ENCODE measurements at places on chromosomes 16 and 17. TPM values are rescaled to one million over a fixed set of nuclear protein-coding genes. Genes with fewer than 3 reads are reported as not detected.

CD300H gene
- polyA plus RNA-seq, result not detected

C17orf50 gene
- 0.68 TPM for polyA plus RNA-seq

BOLA2B gene
- 45.9 TPM for polyA plus RNA-seq

KIAA0513 gene
- polyA plus RNA-seq, result 40.1 TPM

UBE2I gene
- 118 TPM for polyA plus RNA-seq

TOM1L1 gene
- polyA plus RNA-seq, result 17.2 TPM

Measured in spinal cord (tissue), 10 donors.